ENCODE measurements at places on chromosomes 2 and 18.

DNA sequence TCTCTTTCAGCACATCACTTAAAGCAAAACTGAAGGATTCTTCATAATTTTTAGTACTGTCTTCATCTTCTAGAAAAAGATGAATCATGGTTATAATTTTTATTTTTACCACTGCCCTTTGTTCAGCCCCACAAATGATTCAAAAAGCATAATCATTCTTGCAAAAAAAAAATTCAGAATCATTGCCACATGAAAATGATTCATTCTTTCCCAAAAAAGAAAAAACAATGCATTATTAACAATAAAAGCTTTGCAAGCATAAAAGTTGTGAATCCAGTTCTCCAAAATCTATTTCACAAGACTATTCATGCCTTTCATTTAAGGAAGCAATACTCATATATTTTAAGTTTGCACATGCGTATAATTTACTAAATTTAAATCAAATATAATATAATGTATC, 204.8 kb downstream of the RBM43 start:
- no peak for DNase-seq

DNA sequence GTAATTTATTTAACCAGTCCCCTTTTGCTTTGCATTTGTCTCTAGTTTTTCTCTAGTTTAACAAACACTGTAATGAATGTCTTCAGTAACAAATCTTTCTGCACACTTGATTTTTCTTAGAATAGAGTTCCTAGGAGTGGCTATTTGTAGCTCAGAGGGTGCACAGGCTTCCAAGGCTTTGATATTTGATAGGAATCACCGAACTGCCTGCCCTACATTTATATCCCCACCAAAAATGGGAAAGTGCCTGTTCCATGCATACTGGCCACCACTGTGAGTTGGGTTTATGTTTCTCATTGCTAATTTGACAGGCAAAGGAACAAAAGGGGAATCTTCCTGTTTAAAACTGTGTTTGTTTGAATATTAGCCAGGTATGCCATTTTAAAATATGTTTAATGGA, 238.7 kb downstream of the SH3RF3 start:
- DNase-seq, result no peak

DNA sequence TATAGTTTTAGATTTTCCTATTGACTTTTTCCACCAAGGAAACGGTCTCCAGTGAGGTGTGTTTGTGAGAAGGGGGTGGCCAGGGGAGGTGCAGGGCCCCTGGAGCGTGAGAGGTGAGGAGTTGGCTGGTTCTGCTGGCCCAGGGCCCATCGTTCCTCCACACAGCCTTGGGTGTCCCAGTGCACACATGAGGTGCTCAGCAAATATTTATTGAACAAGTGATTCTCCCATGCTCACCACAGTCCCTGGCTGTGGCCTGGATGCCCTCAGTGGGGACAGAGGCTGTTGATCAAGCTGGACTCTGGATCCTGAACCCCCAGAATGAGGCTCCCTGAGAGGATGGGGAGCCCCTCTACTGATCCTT, 5.0 kb downstream of the HAAO start:
- DNase-seq, result no peak

GRCh38 chr2:237626813-237627440, 460 bp upstream of the LRRFIP1 start:
- DNase-seq, result no peak

DNA sequence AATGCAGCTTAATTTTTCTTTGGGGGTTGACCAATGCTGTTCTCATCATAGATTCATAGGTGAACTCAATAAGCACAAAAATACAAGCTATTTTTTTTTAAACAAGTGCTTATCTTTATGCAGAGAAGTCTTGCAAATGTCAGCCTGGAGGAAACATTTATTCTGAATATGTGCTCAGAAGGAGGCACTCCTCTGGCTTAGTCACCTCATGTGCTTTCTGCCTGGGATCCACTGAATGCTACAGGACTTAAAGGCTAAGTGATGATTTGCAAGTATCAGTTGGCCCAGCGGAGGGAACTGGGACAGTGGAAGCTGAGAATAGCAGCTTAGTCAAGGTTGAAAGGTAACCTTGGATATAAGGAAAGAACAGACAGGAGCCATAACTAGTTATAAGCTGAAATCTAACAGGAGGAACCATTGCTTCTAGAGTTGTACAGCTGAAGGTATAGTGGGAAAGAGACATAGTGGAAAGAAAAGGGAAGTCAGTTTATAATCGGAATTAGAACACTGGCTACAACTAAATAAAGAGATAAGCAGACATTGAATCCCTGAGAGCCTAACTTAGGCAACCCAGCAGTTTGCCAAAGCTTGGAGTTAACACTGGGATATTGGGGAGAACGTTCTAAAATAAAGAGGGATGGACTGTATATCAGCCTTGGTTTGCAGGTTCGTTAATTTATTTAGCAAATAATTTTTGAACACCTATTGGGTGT, 488.7 kb downstream of the SUCLG1 start:
- DNase-seq, result no peak
